Head of caudate nucleus (tissue), 42 donors: ENCODE measurements at places on chromosomes 3 and 15.
A peak's percentile ranks its signal among the peaks of the same experiment; 100 is the strongest.

- no peak for DNase-seq
Observed at GRCh38 chr3:10532939-10533736, 27.8 kb upstream of the ATP2B2 start.

GRCh38 chr3:104385421-104385820 is 981.3 kb upstream of the ALCAM start:
- DNase-seq, result peak; percentile 11

DNA sequence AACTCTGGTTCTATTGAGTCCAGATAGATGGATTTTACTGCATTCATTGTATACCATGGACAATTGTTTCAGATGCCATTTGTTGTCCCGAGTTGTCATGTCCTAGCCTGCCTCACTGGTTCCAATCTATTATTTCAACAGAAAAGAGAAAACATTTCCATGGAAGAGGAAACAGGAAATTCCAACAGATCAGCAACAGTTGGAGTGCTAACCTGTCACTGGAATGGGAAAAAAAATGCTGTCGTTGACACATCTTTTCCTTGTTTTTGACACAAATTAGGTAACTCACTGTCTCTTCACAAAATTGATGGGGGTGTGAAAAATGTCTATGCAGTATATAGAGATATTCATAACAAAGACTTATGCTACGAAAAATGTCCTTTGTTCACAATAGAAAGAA is 432.0 kb upstream of the TBL1XR1 start:
- DNase-seq, result no peak

DNA sequence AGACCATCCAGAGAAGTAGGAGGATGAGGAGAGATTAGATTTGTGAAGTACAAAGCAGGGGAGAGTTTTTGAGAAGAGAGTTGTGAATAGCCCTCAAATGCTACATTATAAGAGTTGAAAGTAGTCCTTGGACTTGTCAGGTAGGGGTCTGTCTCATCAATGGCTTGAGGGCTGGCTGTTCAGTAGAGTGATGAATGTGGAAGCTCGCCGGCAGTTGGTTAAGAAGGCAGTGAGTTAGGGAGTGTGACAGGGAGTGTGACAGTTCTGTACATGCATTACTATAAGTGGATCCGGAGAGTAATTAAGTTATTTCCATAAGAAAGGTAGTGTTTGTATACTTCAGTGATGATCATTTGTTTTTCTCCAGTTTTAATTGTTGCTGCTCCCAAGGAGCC is 32.5 kb downstream of the SLMAP start:
- DNase-seq, result no peak

GRCh38 chr3:9146367-9147071 is 102.9 kb downstream of the SRGAP3 start:
- DNase-seq, result no peak

GRCh38 chr3:74539876-74540275 is 74.6 kb downstream of the CNTN3 start:
- DNase-seq, result no peak

- no peak for DNase-seq
Observed at GRCh38 chr3:119899192-119899511, 117.3 kb downstream of the NR1I2 start.

GRCh38 chr3:170723241-170723640 is 137.4 kb upstream of the SLC7A14 start:
- no peak for DNase-seq

DNA sequence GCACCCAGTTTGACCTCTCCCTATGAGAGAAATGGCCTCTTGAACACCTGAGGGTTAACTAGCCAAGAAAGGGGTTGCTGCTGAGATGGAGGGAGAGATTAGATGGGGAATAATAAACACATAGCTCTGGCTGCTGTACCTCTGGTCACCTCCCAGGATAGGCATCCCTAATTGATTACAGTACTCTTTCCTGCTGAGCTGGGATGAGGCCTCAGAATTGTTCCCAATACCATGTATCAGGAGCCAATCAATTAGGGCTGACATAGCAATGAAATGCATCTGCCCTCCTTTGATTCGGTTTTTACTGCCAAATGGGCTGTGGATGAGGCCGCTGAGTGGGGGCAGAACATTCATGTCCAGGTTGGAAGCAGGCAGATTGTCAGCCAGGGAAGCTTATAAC is 339.4 kb upstream of the SLCO3A1 start:
- no peak for DNase-seq

- DNase-seq, result no peak
Observed at GRCh38 chr3:63390710-63391230, 112.7 kb downstream of the SYNPR start.

DNA sequence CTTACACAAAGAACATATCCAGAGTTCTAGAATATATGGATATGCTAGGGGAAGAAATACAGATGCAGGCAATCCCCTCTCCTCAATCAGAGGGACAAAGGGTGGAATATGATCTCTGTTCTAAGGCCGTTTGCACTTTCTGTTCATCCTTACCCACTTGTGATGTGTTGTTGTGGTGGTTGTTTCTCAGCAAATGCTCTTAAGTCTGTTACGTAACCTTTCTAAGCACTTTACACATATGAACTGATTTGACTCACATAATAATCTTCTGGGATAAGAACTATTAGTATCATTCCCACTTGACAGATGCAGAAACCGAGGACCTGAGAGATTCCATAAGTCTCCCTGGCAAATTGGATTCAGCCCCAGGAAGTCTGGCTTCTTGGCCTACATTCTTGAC is 40.5 kb downstream of the NGRN start:
- no peak for DNase-seq

DNA sequence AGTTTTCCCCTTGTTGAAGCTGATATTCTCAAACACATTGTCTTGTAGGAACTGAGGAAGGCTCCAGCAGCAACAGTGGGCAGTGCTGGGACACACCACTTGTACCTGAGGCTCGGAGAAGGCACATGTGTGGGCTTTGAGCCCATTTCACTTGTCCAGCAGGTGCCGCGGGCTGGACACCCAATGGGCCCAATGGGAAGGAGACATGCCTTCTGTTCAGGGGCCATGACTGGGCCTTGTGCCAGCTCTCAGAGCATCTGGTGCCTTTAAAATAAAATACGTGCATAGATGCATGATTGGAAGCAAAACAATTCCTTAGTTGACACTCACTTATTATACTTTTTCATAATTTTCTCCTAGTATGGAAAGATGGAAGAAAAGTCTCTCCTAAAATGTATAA is 334.2 kb downstream of the KLF13 start:
- DNase-seq, result no peak

GRCh38 chr3:85837402-85837801 is 878.6 kb downstream of the CADM2 start:
- no peak for DNase-seq

- DNase-seq, result no peak
Observed at GRCh38 chr3:82581350-82581749, 819.9 kb upstream of the GBE1 start.

DNA sequence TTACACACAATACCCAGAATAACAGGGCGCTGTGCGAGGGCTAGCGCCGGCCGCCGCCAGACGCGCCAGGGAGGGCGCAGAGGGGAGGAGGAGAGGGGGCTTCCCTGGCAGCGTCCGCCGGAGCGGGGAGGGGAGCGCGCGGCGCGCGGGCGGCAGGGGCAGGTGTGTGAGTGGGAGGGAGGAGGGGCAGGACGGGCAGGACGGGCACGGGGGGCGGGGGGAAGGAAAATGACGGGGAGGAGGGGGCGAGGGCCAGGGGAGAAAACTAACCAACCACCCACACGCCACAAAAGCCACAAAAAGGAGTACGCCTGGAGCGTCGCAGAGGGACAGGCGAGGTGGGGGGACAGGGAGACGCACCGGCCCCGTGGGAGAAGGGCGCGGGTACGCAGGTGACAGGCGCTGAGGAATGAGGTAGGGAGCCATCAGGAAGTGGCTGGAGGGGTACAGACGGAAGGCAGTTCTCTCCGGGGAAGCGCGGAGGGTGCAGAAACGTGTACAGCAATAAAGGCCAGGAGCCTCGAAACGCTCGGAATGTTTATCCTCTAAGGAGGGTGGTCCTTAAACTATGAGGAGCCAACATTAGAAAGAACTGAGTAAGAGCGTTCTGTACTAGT is 610 bp upstream of the SATB1 start:
- DNase-seq, result peak; percentile 43

GRCh38 chr3:72018343-72018984 is 233.5 kb upstream of the PROK2 start:
- DNase-seq, result no peak

DNA sequence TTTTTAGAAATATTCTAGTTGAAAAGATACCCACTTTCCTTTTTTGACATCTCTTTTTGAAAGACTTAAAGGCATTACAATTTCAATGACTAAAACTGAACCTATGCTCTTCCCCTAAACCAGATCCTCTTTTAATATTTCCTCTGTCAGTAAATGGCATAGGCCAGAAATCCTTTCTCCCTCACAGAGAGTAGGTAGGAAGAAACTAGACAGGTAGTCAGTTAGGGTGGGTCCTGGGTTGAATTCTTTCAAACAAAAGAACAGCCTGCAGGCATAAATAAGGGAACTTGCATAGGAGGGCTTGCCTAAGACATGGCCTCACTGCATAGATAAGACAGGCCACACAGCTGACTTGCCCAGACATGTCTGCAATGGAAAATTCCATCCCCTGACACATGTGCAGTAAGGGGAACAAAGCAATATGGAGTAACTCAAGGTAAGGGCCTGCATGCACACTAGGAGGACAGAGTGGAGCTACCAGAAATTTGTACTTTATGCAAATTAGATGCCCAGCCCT is 23.1 kb downstream of the PLSCR5 start:
- DNase-seq, result no peak

- DNase-seq, result no peak
Observed at GRCh38 chr3:150070271-150070670, 99.6 kb upstream of the PFN2 start.

GRCh38 chr15:25051399-25052154 is 96.8 kb downstream of the SNRPN start:
- no peak for DNase-seq

DNA sequence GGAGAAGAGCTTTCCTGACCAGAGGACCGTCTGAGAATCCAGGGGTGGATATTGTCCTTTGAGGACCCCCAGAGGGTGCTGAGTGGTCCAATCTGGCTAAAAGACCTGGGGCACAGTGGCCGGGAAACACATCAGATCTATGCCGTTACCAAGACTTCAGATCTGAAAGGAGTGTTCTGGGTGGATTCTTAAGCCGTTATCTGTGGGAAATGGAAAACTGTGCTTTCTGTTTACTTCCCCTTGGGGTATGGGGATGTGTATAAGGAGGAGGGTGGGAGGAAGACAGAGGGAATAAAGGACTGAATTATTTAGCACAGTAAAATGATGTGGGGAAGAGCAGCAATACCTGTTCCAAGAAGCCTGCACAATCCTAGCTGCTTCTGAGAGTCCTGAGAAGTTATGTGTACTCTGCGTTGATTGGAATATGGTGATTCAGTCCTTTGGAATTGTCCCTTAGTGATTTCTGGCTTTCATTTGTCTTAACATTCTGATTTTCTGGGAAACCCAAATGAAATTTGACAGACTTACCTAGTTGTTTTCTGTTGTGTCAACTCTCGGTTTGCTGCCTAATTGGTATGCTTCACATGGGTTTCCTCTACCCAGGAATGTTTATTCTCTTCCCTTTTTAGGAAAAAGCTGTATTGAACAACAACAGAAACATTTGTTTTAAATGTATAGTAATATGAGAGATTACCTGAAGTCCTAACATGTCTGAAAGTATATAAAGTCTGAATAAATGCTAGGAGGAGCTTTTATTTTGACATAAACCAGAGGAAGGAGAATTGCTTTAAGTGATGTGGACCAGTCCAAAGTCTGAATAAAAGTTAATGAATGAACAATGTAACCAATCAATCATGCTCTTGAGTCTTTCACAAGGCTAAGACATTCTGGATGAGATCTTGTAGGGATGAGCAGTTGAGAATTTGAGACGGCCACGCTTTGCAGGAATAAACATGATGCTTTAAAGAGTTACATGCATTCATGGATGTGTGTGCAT is 427.1 kb upstream of the C2CD4B start:
- DNase-seq, result no peak

GRCh38 chr15:42364529-42364928 is 5.2 kb downstream of the CAPN3 start:
- peak; percentile 50 for DNase-seq

DNA sequence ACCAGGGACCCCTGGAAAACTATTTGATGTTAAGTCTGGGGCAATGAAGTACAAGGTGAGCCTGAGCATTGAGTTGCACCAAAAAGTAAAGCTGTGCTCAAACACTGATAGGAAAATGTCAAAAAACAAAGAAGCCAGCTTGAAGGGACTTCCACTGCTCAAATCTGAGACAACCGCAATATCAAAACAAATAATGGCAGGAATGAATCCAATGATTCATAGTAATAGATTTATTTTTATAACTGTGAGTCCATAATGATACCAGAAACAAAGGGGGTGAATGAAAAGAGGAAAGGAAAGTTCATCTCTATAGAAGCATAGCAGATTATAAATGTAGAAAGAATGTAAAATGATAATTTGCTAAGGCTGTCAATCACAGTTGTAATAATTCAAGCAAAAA is 237.3 kb upstream of the ZBTB20 start:
- no peak for DNase-seq

DNA sequence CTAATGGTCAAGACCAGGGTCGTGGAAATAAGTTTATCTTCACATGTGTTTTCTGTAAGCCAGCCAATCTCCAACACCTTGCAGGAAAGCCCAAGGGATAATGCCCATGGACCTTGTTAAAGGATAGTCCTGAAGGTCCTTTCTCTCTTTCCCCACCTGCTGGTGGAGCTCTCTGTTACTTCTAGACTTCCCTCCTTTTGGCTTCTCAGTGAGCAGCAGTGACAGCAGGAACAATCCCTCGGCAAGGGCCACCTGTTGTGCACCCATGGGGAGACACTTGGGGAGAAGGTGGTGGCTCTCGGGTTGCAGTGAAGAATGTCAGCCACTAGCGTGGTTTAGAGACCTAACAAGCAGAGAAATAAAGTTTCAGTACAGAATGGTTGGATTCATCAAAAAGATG is 84.0 kb upstream of the OSBPL11 start:
- no peak for DNase-seq

- no peak for DNase-seq
Observed at GRCh38 chr3:66744986-66745385, 244.2 kb upstream of the LRIG1 start.

- DNase-seq, result peak; percentile 90
Observed at GRCh38 chr3:48426401-48426909, 3.4 kb downstream of the PLXNB1 start.
